ENCODE measurements at places on chromosomes 16 and 17.

DNA sequence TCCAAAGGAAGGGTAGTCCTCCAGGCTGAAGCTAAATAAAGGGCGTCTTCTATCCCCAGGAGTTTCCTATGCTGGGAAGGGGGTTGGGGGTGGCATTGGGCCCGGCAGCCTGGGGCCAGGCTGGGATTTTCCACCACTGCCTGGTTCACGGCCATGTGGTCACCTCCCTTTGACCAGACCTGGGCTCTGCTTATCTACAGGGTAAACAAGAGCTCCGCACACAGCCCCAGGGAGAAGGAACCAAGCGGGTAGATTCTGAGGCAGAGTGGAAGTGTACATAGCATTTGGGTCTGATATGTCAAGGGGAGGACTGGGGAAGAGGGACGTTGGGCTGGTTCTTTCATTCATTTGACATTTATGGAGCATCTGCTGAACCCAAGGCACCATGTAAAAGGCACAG, 27.2 kb upstream of the TMEM220 start:
- DNase-seq, result no peak

GRCh38 chr16:50301626-50302471, 35.5 kb downstream of the ADCY7 start:
- DNase-seq, result no peak

DNA sequence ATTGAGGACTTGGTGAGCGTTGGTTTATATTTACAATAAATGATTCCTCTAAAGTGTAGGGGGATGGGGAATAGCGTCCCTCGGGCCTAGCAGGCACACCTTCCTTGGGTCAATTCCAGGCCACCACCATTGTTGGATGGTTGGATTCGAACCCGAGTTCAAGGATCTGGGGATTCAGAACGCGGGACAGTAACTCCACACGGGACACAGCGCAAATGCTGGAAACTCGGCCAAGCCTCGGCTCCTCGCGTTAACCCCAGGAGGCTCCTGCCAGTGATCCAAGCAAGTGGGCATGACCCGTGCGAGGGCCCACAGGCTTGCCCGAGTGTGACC, 613 bp downstream of the B9D1 start:
- DNase-seq, result no peak

DNA sequence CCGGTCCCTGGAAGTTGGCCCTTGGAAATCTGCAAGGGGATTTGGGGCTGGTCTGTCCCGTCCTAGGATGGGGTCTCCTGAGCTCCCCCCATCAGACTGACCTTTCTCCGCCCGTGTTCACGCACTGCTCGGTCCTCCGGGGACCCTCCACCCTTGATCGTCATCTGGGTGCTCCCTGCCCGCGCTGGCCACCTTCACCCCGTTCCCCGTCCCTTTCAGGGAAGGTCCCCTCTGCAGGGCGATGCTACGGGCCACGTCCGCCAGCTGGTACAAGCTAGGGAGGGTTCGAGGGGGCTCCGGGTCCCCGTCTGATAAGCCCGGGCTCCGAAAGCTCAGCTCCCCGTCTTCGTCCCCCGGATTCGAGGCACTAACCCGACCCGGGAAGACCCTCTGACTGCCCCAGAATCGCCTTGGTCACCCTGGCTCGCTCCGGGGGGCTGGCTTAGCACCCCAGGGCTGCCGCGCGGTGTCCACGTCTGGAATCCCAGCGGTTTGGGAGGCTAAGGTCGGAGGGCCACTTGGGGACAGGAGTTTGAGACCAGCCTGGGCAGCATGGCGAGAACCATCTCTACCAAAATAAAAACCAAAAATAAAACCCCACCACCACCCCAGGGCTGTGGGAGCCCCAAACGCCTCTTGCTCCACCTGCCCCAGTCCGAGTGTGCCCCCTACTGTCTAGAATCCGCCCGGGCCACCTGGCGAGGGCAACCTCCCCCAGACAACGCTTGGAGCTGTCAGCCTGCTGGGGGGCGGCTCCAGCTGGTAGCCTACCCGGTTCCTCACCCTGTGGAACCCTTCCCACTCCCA, 1.1 kb upstream of the SLC43A2 start:
- peak; percentile 82 for DNase-seq

- DNase-seq, result no peak
These were observed 1.0 kb upstream of the IGF2BP1 start for GRCh38 chr17:48995974-48996721.

- no peak for DNase-seq
These were observed 189.9 kb downstream of the ZFHX3 start for GRCh38 chr16:72857834-72858664.

DNA sequence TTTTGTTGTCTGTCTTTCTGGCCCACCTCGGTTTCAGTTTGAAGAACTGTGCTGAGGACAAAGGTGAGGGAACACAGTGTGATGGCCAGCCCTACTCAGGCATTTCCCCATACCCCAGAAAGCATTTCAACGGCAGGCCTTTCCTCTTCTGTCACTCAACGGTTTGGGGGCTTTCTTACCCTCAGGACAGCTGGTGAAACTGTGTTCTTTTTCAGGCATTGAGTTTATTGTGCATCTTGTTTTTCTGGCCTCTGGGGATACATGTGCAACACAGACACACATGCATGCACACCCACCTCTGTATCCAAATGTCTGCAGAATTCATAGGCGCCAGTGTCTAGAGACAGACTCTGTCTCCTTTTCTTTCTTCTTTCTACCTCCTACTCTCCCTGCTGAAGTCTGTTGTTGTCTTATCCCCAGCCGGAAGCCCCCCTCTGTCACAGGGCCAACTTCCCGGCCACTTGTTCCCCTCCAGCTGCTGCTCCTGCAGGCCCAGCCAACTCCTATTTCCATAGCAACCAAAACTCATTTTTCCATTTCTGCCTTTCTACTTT, 17.0 kb downstream of the CHD9 start:
- DNase-seq, result no peak

DNA sequence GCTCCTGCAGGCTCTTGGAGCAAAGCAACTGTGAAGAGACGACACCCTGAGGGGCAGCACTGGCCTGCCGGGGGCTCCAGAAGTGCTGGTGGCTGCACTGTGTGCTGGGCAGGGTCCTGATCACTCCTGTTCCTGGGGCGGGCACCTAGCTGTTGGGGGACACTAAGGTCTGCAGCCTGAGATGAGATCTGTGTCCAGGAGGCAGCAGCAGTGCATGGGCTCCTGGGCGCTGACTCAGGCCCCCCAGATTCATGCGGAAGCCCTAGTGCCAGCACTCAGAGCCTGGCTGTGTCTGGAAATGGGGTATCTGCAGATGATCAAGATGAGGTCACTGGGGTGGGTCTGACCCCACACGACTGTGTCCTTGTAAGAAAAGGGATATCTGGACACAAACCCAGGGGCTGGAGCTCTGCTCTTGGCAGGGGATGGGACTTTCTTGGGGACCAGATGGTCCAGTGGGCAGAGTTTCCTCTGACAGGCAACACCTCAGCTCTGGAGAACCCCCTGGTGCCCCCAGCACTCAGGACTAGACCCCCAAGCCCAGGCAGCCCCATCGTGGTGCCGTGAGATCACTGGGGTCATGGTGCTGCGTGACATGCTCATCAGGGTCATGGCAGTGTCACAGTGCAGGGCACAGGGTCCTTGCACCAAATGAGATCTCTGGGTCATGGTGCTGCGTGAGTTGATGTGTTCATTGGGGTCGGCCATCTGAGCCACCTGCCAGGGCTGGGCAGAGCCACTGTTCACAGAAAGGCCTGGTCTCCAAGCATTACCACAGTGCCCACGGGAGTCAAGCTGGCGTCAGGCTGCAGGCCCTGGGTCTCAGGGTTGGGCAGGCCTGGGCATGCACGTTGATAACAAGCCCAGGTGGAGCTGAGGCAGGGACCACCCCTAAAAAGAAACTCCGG, 9.5 kb downstream of the FAAP100 start:
- no peak for DNase-seq

GRCh38 chr17:82754297-82755208, 2.7 kb downstream of the TBCD start:
- DNase-seq, result no peak

GRCh38 chr17:69018022-69018615, 42.6 kb downstream of the ABCA9 start:
- no peak for DNase-seq

DNA sequence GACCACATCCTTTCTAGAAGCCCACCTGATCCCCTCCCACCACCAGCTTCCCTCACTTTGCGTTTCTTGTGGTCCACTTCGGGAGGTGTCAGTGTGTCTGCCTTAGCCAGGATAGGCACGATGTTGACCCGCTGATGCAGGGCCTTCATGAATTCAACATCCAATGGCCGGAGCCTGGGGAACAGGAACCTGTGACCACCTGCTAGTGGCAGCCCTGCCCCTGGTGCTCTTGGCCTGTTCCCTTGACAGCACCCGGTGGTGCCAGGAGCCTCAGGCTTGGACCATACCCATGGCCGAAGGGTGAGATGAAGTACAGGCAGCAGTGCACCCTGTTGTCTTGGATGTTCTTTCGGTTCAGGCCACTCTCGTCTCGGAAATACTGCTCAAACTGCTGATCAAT, 7.2 kb upstream of the MTMR4 start:
- DNase-seq, result no peak

DNA sequence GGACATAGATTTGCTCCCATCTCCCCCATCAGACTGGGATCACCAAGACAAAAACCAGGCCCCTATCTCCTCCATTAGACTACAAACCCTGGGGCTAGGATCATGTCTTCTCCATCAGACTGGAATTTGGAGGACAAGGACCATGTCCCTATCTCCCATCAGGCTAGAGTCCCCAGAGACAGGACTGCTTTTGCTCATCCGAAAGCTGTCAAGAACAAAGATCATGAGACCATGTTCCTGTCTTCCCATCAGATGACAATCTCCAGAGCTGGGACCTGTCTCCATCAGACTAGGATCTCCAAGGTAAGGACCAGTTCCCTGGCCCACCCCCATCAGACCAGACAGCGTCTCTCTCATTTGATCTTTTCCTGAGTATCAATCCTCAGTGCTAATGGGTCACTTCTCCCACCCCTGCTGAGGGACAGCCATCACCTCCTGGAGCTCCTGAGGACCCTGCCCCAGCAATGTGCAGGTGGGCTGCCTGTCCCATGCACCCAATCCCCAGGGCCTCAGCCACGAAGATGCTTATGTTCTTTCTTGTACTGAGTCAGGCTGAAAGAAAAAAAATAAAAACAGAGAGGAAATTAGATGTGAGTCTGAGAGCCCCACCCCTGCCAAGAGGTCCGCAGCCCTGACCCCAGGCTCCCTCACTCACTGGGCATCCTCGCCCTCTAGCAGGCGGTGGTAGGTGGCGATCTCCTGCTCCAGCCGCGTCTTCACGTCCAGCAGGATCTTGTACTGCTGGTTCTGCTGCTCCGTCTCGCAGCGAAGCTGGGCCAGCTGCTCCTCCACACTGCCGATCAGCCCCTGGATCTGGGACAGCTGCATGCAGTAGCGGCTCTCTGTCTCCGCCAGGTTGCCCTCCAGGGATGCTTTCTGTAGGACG, 90.3 kb downstream of the GOSR1 start:
- DNase-seq, result no peak

DNA sequence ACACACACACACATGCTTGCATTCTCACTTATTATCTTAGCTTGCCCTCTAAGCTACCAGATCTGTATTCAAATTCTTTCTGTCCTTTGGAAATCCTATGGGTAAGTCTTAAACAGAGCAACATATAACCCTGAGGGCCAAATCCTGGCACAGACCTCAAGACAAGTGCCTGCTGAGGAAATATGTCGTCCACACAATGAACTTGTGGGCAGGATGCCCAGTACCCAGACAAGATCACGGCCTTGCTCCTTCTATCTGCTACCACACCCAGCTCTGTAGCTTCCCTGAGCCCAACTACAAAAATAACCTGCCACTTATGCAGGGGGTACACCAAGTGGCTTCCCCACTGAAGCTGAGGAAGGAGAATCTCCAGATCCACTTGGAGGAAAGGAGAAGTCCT, 37.3 kb upstream of the FA2H start:
- no peak for DNase-seq

- no peak for DNase-seq
These were observed 530 bp downstream of the CCL17 start for GRCh38 chr16:57405097-57405496.

GRCh38 chr17:80504686-80505413, 28.4 kb upstream of the NPTX1 start:
- no peak for DNase-seq

GRCh38 chr17:4587803-4588202, 3.5 kb downstream of the SMTNL2 start:
- no peak for DNase-seq

GRCh38 chr17:6241381-6241780, 171.2 kb downstream of the WSCD1 start:
- no peak for DNase-seq

DNA sequence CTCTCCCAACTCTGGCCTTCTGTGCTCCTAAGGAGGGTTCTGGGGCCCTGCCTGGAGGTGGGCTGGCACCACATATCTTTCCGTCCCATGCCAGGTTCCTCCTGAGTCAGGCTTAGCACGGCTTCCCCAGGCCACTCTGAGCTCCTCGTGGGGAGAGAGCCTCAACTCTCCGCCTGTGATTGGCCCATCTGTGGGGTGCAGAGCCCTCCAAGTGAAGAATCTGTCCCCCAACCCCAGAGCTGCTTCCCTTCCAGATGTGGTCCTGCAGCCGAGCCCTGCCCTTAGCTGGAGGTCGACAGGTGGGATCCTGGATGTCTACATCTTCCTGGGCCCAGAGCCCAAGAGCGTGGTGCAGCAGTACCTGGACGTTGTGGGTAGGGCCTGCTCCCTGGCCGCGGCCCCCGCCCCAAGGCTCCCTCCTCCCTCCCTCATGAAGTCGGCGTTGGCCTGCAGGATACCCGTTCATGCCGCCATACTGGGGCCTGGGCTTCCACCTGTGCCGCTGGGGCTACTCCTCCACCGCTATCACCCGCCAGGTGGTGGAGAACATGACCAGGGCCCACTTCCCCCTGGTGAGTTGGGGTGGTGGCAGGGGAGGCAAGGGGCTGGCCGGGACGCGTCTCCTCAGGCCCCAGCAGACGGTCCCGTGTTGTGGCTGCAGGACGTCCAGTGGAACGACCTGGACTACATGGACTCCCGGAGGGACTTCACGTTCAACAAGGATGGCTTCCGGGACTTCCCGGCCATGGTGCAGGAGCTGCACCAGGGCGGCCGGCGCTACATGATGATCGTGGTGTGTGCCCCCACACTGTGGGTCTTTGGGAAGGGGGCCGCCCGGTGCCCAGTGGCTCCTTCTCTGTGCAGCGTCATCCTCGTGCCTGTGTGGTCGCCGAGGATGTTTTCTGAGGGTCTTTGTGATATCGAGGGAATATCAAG, 6.9 kb downstream of the GAA start:
- no peak for DNase-seq

- DNase-seq, result no peak
These were observed 35.4 kb upstream of the TMC5 start for GRCh38 chr16:19382084-19382801.

DNA sequence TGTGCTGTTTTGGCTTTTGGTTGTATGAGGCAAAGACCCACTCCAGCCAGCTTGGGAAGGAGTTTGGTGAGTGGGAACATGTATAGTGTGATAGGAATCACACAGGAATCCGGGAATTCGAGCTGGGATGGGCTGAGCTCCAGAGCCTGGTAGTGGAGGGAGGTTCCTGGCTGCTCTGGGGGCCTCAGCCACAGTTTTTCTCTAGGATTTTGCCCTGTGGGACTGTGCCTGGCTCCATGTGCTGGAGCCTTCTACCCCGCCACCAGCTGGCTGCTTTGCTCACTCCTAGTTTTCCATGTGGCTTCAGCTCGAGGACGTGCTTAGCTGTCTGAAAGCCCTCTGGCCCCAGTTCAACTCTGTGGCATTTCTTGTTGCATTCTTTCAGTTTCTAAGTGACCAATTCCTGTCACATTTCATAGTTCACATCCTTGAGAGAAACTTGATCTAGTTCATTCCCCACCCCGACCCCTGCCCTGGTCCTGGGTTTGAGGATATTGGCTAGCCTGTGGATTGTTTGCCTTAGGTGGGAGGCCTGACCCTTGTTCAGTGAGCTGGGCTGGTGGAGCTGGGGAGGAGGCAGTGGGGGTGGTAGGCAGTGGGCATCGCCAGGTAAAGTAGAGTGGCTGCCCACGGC, 5.0 kb downstream of the SEC14L1 start:
- no peak for DNase-seq

- no peak for DNase-seq
These were observed 40.2 kb downstream of the FOXK2 start for GRCh38 chr17:82559566-82560251.

Data from stimulated activated CD4-positive, alpha-beta T cell treated with anti-CD3 and anti-CD28 coated beads, Interleukin-15, amount 100 ng/mL, for 48 hours (primary cell).